ENCODE measurements at places on chromosomes 11 and 22.

- no peak for DNase-seq
Observed at GRCh38 chr11:115080923-115081680, 402.8 kb downstream of the NXPE2 start.

GRCh38 chr11:105181100-105181499 lies 41.5 kb upstream of the CARD18 start:
- DNase-seq: no peak

GRCh38 chr11:75766443-75767227 lies 1.9 kb upstream of the DGAT2 start:
- no peak for DNase-seq

DNA sequence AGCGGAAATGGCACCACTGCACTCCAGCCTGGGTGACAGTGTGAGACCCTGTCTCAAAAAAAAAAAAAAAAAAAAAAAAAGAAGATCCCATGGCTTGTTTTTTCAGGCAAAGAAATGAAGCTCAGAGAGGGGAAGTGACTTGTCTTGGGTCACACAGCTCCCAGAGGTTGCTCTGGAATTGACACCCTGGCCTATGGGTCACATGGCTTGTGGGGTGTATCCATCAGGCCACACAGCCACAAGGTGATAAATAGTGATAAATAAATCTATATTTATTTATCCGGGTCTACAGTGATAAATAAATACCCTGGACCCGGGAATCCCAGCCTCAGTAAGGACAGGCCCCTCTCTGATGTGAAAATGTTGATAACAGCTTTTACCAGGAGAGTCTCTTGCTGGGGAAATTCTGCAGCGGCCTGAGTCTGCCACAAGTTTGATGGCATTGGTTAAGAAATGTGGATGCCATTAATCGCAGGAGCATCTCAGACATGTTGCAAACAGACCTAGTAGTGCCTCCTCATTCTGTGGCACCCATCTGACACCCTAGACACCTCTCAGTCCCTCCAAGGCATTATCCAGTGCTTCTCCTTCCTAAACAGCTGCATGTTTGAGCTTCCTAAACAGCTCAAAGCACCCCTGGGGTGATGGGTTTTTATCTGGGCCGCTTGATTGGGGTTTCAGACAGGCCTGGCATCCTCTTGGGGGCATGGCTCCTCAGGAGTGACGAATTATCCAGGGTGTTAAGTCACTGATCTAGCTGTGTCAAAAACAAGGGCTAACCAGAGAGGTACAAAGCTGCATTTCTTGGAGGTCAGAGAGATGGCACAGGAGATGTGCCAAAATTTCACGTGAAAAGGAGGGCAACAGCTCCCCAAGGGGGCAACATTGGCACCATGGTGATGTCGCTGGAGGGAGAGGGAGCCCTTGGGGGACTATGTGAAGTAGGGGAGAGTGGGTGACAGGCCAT lies 1.9 kb upstream of the EMID1 start:
- no peak for DNase-seq

- no peak for DNase-seq
Observed at GRCh38 chr11:107669191-107669740, 42.6 kb downstream of the SLN start.

All from dermis microvascular lymphatic vessel endothelial cell (primary cell).